ENCODE measurements at places on chromosomes 7 and 10.
A peak's percentile ranks its signal among the peaks of the same experiment; 100 is the strongest.

DNA sequence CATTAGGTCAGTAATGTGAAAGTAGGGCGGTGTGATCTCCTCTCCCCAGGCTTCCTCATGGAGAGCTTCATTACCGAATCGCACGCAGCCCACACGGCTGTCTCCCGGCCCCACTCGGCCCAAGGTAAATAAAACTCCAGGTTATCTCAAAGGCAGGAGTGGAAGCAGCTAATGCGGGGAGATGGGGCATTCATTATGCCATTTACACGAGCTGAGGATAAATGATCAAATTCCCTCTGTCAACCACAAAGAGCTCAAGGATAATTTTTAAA is 93.5 kb downstream of the ADARB2 start:
- no peak for DNase-seq

- no peak for DNase-seq
Observed at GRCh38 chr10:78656417-78657162, 412.2 kb upstream of the ZMIZ1 start.

- no peak for DNase-seq
Observed at GRCh38 chr10:126670895-126671261, 385 bp upstream of the C10orf90 start.

DNA sequence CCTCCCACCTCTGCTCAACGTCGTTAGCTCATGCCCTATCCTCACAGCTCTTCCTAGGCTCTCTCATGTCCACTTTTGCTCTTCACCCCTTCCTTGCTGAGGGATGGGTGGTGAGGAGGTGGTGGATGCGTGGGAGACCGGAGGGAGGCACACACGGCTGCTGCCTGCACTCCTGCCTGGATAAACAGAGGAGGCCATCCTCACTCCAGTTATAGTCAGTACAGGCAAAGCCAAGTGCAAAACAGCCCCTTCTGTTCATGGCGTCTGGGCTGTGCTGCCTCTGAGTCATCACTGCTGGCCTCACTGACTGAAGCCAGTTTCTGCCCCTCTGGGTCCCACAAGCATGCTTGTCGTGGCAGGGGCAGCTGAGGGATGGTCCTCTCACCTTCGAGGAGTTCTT is 31.9 kb upstream of the LRRC4 start:
- peak; percentile 42 for DNase-seq

DNA sequence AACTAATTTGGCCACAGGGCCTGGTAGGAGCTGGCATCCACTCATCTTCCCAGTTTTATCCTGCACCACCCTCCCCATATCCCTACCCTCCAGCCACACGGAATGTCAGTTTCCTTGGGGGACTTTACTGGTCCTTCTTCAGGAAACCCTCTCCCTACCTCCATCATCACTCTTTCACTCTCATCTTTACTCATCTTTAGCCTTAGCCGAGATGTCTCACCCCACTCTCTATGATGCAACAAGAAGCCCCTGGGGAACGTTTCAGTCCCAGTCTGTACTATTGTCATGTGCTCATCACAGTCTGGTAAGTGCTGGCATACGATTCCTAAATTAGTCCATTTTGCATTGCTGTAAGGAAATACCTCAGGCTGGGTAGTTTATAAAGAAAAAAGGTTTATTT is 34.9 kb upstream of the TMEM248 start:
- DNase-seq: no peak

DNA sequence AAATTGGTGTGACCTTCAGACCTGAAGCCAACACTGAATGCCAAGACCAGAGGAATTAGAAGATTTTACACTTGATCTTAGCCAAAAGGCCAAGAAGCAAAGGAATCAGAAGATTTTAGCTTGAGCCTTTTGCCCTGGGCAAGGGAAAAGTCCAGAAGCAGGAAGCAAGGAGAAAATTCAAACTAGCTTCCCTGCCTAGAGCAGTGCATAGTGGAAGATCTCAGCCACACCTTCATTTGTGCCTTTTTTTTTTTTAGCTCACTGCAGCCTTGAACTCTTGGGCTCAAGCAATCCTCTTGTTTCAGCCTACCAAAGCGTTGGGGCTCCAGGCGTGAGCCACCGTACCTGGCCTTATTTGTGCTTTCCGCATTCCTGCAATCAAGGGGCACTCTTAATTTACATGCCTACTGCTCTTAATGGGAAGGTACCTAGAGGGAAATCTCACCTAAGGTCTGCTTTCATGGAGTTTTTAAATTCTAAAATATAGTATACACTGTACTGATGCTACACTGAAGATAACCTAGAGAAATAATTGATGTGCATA is 8.3 kb upstream of the PIP4K2A start:
- DNase-seq: no peak

GRCh38 chr10:110818311-110819256 is 53.1 kb upstream of the PDCD4 start:
- peak; percentile 21 for DNase-seq

GRCh38 chr7:4957847-4958476 is 1.0 kb downstream of the MMD2 start:
- no peak for DNase-seq

DNA sequence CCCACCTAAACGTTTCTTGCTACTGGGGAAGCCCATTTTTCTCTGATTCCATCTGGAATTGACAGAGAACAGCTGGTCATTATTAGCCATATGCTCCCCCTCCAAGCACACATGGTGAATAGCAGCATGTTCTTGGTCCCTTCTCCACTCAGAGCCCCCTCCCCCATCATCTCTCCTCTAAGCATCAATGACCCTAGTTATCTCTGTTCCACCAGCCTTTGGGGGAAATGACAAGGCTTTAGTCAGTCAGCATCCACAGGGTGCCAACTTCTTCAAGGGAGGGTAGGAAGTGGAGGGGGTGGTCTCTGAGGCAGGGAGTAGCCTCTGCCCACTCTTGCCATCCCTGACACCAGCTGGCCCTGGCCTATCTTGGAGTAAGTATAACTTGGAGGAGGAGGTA is 163.1 kb downstream of the UBE2H start:
- no peak for DNase-seq

DNA sequence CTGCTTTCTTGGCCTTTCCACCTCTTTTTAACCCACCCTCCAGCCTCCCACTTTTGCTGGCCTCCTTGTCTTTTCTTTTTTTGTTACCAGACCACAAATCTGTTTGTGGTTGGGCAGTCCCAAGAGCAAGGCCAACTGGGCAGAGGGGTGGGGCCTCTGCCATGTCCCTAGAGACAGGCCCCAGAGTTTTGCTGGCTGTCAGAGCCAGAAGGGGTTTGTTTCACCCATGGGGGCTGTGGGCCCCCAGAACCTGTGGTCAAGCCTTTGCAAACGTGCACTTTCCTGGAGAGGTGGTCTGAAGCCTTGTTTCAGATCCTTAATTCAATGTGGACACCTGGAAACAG is 10.3 kb downstream of the ZMIZ1 start:
- no peak for DNase-seq

DNA sequence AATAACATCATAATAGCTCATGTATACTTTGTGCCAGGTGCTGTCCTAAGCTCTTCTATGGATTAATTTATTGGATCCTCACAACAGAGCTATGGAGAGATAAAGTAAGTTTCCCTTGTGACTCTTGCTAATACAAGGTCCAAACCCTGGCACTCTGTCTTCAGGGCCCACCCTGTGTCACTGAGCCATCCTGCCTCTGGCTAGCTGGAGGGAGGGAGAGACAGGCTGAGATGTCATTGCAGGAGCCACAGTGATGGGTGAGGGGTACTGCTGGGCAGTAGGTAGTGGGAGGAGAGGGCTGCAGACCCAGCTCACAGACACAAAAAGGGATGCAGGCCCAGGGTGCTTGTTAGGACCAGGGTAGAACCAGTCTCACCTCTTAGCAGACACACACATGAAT is 16.9 kb downstream of the GCK start:
- no peak for DNase-seq

DNA sequence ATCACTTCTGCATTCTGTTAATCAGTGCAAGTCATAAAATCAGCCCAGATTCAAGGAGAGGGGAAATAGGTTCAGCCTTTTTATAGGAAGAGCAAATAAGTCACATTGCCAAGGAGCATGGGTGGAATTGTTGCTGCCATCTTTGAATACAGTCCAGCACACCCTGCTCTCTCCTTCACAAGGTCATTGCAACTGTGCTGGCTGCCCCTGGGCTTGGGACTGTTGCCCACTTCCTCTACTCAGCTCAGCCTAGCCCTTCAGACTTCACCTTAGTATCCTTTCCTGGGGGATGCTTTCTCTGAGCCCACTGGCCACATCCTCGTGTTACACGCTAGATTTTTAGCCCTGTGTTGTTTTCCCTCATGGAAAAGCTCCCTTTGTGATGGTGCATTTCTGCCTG is 527.7 kb downstream of the GALNT17 start:
- DNase-seq: no peak

- no peak for DNase-seq
Observed at GRCh38 chr10:21688009-21688332, 153.9 kb downstream of the MLLT10 start.

- DNase-seq: no peak
Observed at GRCh38 chr10:106216085-106216484, 948.4 kb downstream of the SORCS1 start.

- peak; percentile 67 for DNase-seq
Observed at GRCh38 chr7:90383422-90383821, 19.8 kb upstream of the CLDN12 start.

DNA sequence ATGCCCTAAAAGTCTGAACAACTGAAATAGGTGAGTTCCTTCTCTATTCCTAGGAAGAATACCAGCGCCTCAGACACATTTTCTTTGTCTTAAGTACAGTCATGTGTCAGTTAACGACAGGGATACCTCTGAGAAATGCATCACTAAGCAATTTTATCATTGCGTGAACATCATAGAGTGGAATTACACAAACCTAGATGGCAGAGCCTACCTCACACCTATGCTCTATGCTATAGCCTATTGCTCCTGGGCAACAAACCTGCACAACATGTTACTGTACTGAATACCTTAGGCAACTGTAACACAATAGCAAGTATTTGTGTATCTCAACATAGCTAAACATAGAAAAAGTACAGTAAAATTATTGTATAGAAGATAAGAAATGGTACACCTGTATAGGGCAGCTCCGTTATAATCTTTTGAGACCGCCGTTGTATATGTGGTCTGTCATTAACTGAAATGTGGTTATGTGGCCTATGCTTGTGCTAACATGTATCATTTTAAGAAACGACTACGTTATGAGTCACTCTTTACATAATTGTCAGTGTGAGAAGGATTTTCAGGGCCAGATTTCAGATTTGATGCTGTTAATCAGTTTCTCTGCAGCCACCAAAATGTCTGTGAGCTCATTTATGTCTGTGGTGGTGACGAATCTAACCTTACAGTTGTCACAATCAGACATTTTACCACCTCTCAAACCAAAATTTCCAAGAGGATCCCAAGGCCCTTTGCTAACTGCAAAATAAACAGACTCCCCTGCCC is 66.1 kb upstream of the STK17A start:
- peak; percentile 18 for DNase-seq

- DNase-seq: peak; percentile 5
Observed at GRCh38 chr10:93580828-93581227, 14.4 kb downstream of the FFAR4 start.

- DNase-seq: peak; percentile 69
Observed at GRCh38 chr10:75229971-75230370, 5.8 kb downstream of the COMTD1 start.
